Stimulated activated CD4-positive, alpha-beta T cell treated with anti-CD3 and anti-CD28 coated beads, Interleukin-4, amount 100 ng/mL, for 48 hours (primary cell): ENCODE measurements at places on chromosomes 6 and 20.

DNA sequence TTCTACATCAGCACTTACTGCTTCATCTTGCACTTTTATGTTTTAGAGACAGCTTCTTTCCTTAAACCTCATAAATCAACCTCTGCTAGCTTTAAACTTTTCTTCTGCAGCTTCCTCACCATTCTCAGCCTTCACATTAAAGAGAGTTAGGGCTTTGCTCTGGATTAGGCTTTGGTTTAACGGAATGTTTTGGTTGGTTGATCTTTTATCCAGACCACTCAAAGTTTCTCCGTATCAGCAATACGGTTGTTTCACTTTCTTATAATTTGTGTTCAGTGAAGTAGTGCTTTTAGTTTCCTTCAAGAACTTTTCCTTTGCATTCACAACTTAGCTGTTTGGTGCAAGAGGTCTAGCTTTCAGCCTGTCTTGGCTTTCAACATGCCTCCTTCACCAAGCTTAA, 40.4 kb downstream of the DNAAF9 start:
- no peak for DNase-seq

DNA sequence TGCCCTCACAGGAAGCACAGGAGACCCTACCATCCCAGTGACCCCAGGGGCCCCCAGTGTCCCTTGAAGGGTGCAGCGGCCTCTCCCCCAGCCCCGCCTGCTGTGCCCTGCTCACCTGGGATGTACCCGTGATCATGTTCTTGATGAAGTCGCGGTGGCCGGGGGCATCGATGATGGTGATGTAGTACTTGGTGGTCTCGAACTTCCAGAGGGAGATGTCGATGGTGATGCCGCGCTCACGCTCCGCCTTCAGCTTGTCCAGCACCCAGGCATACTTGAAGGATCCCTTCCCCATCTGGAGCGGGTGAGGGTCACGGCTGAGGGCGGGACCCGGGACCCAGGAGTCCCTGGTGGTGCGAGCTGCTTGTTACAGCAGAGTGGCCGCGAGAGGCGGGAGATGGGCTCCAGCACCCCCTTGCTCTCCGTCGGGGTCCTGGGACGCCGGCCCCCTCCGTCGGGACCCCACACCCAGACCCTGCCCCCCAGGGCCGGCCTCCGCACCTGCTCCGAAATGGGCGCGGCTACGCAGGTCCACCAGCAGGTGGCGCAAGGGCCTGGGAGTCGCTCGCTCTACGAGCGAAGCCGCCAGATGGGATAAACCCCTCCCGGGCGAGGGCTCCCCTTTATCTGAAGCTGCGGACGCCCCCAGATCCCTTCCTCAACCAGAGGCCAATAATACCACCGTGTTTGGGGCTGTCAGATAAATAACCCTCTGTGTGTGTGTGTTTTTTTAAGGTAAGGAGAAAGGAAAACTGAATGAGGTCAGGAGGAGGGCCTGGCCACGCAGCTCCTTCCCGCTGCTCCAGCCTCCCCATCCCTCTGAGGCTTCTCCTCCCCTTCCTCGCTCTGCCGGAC, 2.9 kb downstream of the EEF1A2 start:
- peak; percentile 67 for DNase-seq

- DNase-seq = no peak
Observed at GRCh38 chr6:16352821-16353438, 114.5 kb downstream of the GMPR start.

- DNase-seq = no peak
Observed at GRCh38 chr6:157281570-157281969, 41.7 kb downstream of the TMEM242 start.

GRCh38 chr20:61311656-61312387, 59.8 kb downstream of the CDH4 start:
- no peak for DNase-seq

DNA sequence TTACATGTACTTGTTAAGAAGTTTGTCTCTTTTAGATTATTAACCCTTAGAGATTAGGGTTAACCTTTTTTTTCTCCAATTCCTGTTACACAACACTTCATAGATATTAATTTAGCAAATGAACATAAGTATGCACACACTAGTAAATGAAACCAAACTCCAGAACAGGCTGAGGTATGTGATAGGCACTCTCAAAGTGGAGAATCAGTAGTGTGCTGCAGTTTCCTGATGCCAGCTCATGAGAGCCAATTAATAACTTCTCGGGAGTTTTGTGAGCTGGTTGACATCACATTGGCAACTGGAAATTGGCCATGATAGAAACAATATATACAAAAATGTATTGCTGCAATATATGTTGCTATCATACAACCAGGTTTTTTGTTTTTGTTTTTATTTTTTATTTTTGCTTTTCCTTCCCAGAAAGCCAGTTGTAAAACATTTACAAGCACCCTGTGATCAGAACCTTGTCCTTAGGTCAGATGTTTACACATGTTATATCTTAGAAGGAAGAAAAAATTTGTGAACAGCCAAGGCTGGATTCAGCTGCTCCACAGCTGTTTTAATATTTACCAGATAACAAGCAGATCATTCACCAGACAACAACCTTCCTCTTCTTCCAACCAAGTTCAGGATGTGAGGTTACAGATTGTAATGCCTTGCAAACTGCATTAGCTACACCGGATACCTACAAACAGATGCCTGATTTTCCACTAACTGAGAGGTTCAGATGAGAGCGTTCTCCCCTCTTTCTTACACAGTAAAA, 42.4 kb upstream of the ECHDC1 start:
- no peak for DNase-seq

DNA sequence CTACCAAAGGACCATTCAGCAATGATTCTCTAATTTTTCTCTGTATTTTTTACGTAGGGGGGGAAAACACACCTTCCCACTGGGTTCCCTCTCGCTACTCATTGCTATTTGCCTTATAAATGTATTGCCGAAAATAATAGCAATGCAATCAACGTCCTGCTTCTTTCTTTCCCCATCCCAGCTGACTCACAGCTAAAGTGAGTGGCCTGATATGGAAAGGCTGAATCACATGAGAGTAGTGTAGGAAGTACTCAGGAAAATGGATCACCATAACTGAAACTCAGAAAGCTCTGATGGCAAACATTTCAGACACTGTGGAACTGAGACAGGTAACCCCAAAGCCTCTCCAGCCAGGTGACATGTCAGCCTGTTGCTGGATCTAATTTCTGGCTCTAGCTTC, 49.3 kb upstream of the SRPK1 start:
- no peak for DNase-seq

DNA sequence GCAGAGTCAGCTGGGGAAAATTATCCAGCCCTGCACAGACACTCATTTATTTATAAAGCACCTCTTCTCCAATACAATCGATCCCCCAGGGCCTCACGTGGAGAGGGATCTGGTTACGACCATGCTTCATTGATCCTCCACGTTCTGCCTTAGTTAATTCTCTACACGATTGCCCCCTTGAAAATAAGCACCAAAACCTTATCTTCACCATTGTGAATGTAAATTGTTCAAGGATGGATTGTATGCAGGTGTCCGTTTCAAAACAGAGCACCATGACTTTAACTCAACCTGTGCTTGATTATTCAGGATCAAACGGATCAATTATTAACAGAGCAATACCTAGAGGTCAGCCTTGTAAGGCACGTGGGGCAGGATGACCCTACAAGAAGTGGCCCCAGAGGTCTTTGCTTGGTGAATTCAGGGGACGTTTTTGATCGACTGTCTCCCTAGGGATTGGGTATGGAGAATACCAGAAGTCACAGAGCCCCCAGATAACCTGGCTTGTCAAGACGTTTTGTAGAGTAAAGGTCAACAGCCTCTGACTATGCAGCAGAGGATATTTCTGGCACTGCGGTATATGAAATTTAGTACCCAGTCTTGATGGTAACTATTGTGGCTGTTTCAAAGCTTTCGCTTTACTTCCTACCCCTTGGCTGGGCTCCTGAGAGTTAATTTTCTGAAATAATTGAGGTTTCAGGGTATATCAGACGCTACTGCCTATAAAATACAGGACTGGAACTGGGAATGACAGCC, 112.1 kb downstream of the NFATC2 start:
- DNase-seq = no peak

- DNase-seq = no peak
Observed at GRCh38 chr6:43699564-43700186, 12.1 kb upstream of the MRPS18A start.

- no peak for DNase-seq
Observed at GRCh38 chr6:151493804-151494234, at the start of gene CCDC170. CCDC170 (plus strand) TSS chr6:151494017; CDS start chr6:151494129, 112 bp downstream.

DNA sequence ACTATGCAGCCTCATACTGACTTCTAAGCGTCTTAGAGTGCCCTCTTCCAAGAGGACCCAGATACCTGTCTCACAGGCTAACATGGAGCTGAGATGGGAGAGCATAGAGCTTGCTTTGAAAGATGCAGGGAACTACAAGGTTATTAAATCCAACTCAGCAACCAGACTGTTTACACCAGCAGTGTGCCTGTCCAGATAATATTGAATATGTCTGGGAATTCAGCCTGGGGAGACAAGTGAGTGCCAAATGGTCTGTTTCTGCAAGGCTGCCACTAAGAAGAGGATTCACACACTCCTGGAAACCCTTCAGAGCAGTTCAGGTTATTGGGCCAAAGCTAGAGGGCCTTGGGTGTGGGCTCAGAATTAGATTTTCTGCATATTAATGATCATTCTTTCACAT, 547.8 kb downstream of the PTPRT start:
- no peak for DNase-seq

DNA sequence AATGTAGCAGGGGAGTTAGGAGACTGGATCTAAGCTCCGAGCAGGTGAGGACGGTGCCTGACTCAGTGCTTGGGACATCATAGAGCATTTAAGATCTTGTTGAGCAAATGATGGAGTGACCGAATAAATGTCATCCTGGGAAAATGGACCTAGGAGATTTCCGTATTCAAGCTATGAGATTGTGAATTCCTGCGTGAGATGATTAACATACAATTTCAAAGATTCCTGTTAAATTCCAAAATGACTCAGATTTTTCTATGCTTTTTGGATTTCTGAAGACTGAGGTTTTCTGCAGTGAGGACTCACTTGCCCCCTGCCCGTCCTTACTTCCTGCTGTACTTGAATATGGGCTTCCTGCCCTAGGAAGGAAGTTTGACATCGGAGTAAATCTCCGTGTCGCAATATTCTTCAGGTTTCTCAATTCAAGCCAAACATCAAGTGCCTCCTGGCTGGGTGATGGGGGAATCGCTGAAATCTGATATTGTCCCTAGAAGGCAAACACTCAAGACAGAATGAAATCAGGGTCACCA, 5.2 kb downstream of the SYTL3 start:
- no peak for DNase-seq

DNA sequence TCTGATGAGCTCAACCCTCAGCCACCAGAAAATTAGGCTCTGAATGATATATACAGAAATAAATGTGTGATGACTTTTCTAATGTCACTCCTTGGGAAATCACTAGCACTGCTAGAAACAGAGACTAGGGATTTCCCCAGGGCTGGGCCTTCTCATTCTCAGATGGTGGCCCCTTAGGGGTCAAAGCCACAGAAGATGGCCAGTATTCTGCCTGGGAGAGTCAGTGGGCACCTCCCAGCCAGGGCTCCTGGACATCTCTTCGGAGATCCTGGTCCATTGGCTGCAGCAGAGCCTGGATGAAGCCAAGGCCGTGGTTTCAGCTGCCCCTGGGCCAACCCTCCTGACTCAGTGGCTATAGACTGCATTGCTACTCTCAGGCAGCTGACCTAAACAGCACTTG, 276.9 kb upstream of the SUPT3H start:
- DNase-seq = no peak

DNA sequence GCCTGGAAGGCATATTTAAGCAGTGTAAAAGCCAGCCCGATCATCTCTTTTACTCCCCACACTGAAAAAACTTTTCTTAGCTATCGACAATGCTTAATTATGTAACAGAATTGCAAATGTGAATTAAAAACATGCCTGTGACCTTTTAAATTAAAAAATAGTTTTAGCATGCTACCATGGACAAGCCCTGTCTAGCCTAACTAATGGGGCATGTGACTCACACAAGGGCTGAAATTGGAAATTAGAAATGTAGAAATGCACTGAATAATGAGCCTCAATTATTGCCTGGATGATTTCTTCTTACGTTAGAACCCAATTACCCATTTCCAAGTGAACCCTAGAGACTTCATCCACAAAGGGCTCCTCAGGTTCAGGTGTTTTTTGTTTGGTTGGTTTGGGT, 82.7 kb downstream of the SIM1 start:
- no peak for DNase-seq

DNA sequence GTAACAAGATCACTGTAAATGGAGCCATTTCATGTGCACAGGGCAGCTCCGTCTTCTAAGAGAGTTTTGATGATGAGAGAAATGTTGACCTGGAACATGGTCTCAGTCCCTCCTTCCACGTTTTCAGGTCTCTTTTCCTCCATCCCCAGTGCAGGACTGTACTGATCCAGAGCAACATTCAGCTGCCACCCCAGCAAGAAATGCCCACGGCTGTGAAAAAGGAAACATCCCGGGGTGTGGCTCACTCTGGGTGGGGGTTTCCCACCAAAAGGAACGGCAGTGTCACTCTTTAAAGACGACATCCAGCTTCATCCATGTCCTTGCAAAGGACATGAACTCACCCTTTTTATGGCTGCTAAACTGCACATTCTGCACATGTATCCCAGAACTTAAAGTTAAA, 92.6 kb downstream of the ERMARD start:
- DNase-seq = no peak

GRCh38 chr6:139198529-139199288, 63.8 kb downstream of the HECA start:
- DNase-seq = no peak

- no peak for DNase-seq
Observed at GRCh38 chr6:79227445-79227844, 7.0 kb downstream of the HMGN3 start.

GRCh38 chr6:133787859-133788505, 100.9 kb upstream of the TCF21 start:
- no peak for DNase-seq

- DNase-seq = no peak
Observed at GRCh38 chr20:45341939-45342854, 6.0 kb downstream of the SDC4 start.

DNA sequence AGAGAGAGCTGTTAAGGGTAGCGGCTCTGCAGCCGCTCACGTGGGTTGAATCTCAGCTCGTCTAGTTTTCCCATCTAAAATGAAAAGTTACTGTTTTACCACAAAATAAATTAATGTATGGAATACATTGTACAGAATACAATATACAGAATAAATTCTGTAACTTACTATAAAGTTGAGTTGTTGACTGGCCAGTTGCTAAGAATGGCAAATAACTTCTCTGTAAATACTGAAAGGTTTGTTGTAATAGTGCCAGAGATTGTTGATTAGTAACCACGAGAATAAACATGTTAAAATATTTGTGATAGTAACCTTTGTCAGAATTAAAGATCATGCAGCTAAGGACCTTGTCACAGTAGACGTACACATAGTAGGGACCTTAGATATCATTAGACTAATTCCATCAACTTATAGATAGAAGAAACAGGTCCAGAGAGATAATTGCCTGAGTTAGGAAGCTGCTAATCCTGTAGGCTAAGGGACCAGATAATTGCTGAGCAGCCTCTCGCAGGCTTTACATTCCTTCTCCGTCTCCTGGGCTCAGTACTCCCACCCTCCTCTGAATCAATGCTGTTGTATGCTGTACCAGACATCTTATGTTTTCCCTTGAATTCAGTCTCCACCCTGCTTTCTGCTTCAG, 544 bp upstream of the NRM start:
- no peak for DNase-seq
